ENCODE measurements at places on chromosomes 1 and 21.

DNA sequence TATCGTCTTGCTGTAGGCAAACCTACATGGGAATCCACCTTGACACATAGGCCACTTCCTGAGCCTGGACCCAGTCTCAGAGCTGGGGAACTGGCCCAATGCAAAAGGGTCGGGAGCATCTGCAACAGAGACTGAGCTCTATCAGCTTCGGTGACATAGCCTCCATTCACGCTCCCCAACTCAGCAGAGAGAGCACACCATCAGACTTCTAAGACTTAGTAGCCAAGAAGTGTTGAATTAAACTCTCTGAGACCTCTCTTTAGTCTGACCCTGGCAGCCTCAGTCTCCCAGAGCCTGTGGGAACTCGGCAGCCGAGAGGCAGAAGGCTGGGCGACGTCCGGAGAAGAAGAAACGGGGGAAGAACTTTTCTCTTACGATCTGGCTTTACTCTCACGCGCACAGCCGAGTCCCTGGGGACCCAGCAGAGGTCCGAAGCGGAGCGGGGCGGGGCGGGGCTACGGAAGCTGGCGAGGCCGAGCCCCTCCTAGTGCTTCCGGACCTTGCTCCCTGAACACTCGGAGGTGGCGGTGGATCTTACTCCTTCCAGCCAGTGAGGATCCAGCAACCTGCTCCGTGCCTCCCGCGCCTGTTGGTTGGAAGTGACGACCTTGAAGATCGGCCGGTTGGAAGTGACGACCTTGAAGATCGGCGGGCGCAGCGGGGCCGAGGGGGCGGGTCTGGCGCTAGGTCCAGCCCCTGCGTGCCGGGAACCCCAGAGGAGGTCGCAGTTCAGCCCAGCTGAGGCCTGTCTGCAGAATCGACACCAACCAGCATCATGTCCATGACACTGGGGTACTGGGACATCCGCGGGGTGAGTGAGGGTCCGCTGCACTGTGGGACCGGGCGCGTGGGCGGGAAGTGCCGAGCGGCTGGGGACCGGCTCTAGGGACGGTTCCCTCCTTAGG is at the start of gene GSTM4:
GSTM4 (plus strand) TSS at position 485 of the 905 bp plus-strand sequence; CDS start at position 776, 291 bp downstream.
- no peak for DNase-seq

DNA sequence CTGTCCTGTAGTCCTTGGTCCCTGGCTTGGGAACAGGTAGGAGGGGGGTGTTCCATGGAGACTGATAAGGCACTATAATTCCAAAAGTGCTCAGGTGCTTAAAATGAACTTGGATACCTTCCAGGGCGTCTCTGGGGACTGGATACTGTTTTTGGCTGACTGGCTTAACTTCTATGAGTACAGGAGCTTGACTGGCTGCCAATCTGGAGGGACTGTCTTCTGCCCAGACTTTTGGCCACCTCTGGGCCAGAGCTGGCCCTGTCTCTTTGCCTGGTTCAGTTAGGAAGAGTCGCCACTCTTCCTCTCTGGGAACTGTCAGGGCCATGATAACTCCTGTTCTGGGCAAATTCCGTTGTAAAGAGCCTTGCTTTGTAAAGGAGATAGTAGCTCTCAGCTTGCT is 407.0 kb downstream of the TGFB2 start:
- no peak for DNase-seq

GRCh38 chr21:26756491-26757159 is 88.6 kb downstream of the ADAMTS1 start:
- no peak for DNase-seq

- DNase-seq, result no peak
Measured at GRCh38 chr1:183330335-183330734, 87.8 kb downstream of the NMNAT2 start.

DNA sequence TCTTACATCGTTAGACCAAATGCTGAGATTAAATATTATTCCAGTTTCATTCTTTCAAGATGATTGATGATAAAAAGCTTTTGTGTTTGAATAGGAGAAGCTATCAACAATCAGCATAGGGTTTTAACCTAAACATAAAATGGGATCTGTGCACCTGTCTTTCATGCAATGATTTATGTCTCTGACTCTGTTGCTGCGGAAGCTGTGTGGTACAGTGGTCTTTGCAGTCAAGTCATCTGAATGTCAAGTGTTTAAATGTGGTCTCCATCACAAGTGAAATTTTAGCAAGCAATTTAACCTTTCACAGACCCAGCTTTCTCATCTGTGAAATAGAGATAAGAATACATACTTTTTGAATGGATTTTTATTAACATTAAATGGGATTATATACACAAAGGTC is 107.2 kb downstream of the PLPPR5 start:
- DNase-seq, result no peak

GRCh38 chr1:18018366-18018765 is 89.2 kb upstream of the IGSF21 start:
- DNase-seq, result no peak

- DNase-seq, result no peak
Measured at GRCh38 chr1:184463680-184464079, 76.9 kb downstream of the C1orf21 start.

GRCh38 chr1:67747671-67748546 is 62.9 kb downstream of the GADD45A start:
- DNase-seq, result no peak

DNA sequence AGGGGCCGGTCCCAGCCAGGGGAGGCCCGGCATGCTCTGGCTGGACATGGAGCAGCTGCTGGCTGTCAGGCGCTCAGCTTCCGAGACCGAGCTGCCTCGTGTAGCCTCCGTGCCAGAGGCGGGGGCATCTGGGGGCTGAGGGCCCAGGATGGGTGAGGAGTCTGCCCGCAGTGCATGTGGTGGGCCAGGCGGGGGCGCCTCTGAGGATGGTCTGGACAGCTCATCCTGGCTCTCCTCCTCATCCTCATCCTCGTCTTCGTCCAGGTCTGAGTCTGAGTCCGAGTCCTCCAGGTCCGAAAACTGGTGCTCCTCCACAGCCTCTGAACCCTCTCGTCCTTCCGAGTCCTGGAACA is 28.9 kb upstream of the EDN2 start:
- no peak for DNase-seq

DNA sequence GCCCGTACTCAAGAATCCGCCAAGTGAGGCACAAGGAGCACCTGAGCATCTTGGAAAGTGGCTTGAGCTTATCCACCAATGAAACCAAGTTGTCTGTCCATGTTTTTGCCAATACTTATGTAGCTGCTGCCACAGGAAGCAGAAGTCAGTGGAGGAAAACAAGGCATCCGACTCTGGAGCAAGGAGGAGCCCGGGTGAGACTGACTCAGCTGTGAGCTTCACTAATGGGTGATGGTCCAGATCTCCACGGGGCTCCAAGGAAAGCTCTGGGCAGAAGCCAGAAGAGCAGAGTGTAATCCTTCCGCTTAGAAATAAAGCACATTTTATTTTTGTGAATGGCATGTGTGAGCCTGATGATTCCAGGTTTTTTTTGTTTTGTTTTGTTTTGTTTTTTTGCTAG is 12.3 kb upstream of the SSR2 start:
- DNase-seq, result no peak

DNA sequence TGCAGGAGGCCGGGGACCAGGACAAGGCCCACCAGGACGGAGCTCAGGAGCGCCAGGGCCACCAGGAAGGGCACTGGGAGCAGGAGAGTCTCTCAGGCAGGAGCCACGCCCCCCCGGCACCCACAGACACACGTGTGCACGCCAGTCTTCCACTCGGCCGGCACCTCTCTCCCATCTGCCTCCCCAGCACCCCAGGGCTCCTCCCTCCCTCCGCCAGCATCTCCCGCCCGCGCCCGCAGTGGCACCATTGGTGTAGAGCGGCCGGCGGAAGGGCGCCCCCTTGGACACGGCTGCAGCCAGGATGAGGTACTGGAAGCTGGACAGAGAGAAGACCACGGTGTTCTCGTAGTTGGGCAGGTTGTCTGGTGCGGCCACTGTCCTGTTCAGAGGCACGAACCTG is 6.1 kb upstream of the MFAP2 start:
- no peak for DNase-seq
